Suppressor macrophage (primary cell): ENCODE measurements at places on chromosomes 3 and 15.
A peak's percentile ranks its signal among the peaks of the same experiment; 100 is the strongest.

DNA sequence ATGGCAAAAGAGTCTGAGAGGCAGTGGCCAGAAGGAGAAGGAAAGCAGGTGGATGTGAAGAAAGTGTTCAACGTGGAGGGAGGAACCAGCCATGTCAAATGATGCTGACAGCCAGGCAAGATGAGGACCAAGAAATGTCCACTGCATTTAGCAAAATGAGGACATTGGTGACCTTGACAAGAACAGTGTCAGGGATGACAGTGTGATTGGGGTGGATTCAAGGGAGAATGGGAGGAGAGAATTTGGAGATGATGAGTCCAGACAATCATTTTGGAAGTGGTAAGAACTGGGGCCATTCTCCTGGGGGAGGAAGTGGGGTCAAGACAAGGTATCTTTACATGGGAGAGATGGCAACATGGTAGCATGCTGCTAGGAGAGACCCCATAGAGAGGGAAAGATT is 47.4 kb downstream of the CPN2 start:
- DNase-seq = no peak

GRCh38 chr3:143881095-143881494 is 32.8 kb upstream of the SLC9A9 start:
- DNase-seq = peak; percentile 48

- peak; percentile 36 for DNase-seq
Observed at GRCh38 chr3:18295171-18295920, 129.8 kb downstream of the SATB1 start.

DNA sequence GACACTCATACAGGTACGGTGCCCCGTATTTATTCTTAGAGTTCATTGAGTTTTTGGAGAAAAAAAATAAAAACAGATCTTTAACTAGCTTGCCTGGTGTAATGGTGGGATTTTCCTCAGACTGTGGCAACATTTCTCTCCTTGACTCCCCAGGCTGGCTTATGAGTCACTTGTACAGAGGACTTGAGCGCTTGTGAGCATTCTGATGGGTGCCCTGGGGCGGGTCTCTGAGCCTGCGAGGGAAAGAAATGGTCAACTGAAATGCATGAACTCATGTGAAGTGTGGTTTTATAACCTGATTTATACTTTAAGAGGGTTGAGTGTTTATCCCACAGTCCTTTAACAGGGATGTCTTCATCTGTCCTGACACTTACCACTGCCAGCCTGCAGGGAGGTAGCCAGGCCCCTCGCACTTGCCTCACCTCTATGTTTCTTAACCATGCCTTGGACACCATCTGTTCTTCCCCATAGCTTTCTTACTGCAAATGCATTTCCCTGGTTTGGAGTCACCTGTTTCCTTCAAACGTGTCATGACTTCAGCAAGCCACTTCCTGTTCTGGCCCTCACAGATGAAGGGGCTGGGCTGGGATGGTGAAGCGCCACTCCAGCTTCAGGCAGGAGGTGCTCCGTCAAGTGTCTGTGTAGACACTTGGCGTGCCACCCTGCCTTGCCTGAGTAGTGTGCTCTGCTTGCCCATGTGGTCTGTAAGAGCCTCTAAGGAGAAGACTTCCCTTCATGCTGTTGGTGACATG is 118.7 kb downstream of the PDE8A start:
- no peak for DNase-seq

- DNase-seq = peak; percentile 85
Observed at GRCh38 chr15:45645026-45645980, 10.5 kb downstream of the SQOR start.

GRCh38 chr3:192122832-192123594 is 604.3 kb downstream of the FGF12 start:
- DNase-seq = no peak

GRCh38 chr3:123700791-123701722 is 116.2 kb upstream of the HACD2 start:
- no peak for DNase-seq

GRCh38 chr3:29169451-29169850 is 111.4 kb upstream of the RBMS3 start:
- no peak for DNase-seq

- DNase-seq = no peak
Observed at GRCh38 chr3:166734734-166735133, 645.4 kb downstream of the ZBBX start.

DNA sequence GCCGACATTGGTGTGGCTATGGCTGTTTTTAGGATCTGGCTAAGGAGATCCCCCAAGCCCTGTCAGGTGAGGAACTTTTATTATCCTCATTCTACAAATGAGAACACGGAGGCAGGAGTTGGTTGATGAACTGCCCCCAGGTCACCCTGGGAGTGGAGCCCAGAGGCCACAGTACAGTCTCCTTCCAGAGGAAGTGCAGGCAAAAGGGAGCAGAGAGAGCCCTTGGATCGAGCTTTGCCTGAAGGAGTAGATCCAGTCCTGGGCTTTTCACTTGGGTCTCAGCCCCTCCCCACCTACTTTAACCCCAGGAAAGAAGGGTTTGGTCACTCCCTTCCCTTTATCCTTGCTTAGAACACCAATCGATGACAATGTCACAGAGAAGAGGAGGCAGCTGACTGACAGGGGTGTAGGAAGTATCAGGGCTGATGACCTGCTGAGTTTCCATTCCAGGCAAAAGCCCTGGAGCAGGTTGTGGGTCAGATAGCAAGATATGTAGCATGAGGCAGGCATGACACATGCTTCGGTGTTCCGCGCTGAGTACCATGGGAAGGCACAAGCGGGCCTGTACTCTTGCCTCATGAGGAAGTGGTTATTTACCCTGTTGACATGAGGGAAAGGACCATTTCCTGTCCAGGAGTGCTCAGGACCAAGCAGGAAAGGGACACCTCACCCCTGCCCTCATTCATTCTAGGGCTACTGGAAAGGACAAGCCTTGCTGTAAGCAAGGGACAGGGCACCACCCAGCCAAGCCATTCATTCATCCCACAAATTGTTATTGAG is 5.8 kb upstream of the PLA2G4D start:
- peak; percentile 71 for DNase-seq

DNA sequence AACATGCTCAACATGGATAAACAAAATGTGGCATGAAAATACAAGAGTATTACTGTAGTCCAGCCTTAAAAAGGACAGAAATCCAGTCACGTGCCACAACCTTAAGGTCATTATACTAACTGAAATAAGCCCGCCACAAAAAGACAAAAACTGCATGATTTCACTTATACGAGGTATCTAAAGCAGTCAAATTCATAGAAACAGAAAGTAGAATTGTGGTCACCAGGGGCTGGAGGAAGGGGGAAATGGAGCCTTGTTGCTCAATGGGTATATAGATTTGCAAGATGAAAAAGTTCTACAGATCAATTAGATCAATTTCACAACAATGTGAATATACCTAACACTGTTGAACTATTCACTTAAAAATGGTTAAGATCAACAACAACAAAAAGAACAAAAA is 7.4 kb downstream of the GLB1 start:
- peak; percentile 15 for DNase-seq

- no peak for DNase-seq
Observed at GRCh38 chr3:6860149-6860953, 564 bp upstream of the GRM7 start.

- peak; percentile 48 for DNase-seq
Observed at GRCh38 chr3:100650651-100651619, 41.5 kb downstream of the ADGRG7 start.

DNA sequence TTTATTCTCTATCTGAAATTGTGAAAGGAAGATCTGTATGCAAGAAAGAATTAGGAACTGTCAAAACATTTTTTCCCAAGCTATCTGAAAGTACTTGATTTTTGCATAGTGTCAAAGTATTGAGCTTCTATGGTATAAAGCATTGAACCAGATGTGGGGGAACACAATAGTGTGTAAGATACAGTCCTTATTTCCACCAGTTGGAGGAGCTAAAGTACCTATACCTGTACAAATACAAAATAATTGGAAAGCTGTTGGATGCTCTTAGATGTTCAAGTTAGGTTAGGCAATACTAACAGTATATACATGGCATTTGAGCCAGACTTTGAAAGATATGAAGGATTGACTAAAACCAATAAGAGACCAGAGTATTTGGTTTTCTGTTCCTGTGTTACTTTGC is 148.4 kb downstream of the B3GALNT1 start:
- DNase-seq = peak; percentile 69

DNA sequence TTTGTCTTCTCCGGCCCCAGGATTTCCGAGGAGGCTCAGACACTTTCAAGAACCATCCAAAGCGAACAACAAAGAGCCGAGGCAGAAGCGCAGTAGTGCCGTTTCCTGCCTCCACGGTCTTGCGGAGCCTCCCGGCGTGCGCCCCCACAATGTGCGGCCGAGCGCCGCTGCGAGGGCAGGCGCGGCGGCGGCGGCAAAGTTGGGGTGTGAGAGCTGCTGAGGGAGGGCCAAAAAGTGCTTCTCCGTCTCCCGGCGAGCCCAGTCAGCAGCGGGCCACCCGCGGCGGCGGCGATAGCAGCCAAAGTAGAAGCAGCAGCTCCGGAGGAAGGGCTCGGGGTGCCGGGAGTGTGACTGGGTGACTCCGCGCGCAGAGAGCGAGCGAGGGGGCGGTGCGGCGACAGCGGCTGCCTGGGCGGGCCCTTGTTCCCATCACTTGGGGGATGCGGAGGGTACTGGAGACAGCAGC is 749.1 kb downstream of the ROBO1 start:
- peak; percentile 5 for DNase-seq

DNA sequence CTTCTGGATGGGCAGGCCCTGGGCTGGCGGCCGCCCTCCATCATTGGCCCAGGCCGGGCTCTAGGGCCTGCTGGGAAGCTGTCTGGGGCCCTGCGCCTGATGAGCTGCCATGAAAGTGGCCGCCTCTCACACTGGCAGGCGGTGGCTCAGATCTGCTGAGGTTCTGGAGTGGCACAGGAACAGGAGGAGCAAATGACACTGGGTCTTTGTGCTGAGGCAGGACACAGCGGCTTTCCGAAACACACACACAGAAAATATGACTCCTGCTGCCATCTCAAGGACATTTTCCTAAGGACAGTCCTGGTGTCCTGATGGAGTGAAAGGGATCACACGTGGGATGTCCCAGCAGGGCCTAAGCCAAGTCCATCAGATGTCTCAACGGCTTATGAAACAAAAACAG is 103.5 kb downstream of the NUP210 start:
- no peak for DNase-seq

GRCh38 chr15:20657084-20657483 is 115.5 kb upstream of the GOLGA6L6 start:
- DNase-seq = no peak

GRCh38 chr3:167814441-167814951 is 79.0 kb downstream of the SERPINI1 start:
- DNase-seq = no peak

DNA sequence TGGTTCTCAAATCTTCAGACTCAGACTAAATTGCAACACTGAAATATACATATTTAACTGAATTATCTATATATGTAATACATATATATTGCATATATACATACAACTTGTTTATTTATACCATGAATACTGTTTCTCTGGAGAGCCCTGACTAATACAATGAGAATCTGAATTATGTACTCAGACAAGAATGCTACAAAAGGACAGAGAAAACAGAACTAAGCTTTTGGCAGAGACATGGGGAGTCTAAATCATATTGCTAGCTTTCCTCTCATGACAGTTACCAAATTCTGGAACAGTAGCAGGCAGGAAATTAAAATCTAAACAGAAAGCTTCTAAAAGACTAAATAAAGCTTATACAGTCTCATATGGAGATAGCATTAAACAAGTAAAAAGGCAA is 142.4 kb upstream of the KCNMB2 start:
- no peak for DNase-seq
